CD4-positive, alpha-beta T cell treated with Interleukin-15 for 1 hour (primary cell): ENCODE measurements at places on chromosomes 1 and 21.

GRCh38 chr21:14993115-14993514 lies 71.7 kb downstream of the NRIP1 start:
- DNase-seq, result no peak

- no peak for DNase-seq
These were observed 81.3 kb upstream of the ARHGEF16 start for GRCh38 chr1:3373175-3373574.

GRCh38 chr1:115656461-115657077 lies 14.8 kb downstream of the VANGL1 start:
- DNase-seq, result no peak

GRCh38 chr1:158830904-158831507 lies at the start of gene MNDA:
Gene MNDA (plus strand): TSS chr1:158831351. CDS start chr1:158842154, 10,803 bp downstream.
- DNase-seq, result no peak

- DNase-seq, result no peak
These were observed 30.3 kb downstream of the MAP3K21 start for GRCh38 chr1:233357595-233358397.

- no peak for DNase-seq
These were observed 7.3 kb upstream of the TEDDM1 start for GRCh38 chr1:182407724-182408123.
